Stimulated activated CD8-positive, alpha-beta memory T cell treated with anti-CD3 and anti-CD28 coated beads, Interleukin-15, amount 100 ng/mL, for 1 hour (primary cell): ENCODE measurements at places on chromosomes 16 and 17.

DNA sequence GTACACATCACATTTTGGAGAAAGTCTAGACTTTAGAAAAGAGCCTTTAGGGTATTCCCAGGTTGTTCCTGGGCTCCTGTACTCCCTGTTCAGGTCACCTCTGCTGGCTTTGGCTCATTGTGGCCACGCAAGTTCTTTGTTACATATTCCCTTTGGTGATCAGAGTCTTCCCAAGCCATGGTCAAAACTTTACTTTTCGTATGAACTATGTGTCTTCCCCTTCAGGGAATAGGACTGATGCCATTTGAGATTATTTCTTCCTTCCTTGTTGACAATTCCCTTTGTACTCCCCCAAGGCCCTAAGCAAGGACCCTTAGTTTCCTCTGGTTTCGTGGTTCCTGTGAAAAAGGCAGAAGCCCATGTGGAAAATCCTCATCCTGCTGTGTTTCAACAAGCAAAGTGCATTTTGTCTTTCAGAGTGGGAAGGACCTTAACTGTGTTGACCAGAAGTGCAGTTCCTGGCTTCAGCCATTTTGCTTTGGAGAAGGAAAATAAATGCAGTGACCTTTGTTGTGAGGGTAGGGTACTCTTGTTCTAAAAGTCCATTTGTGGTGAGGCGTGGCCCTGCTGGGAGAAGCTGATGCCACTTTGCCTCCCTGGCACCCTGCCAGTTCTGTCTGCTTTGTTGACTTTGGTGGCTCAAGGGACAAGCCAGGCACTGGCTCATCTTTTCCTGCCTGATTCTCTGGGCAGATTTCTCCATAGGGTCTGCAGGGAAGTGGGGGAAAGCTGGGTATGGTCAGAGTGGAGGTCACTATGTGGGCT is 55.1 kb downstream of the ZNRF1 start:
- no peak for DNase-seq

DNA sequence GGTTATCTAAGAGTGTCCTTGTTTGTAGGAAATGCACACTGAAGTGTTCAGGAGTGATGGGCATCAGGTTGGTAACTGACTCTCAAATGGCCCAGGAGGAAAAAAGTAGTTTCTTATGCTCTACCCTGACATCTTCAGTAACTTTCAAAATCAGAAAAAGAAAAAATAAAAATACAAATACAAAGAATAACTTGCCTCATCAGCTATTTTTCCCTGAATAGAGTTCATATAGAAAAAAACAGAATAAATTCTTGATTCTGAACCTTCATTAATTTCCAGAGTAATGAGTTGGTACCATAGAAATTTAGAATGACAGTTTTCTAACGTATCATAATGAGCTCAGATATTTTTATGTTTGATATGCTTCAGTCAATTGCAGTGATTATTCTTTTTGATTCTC is 27.2 kb upstream of the HYDIN start:
- DNase-seq = no peak

DNA sequence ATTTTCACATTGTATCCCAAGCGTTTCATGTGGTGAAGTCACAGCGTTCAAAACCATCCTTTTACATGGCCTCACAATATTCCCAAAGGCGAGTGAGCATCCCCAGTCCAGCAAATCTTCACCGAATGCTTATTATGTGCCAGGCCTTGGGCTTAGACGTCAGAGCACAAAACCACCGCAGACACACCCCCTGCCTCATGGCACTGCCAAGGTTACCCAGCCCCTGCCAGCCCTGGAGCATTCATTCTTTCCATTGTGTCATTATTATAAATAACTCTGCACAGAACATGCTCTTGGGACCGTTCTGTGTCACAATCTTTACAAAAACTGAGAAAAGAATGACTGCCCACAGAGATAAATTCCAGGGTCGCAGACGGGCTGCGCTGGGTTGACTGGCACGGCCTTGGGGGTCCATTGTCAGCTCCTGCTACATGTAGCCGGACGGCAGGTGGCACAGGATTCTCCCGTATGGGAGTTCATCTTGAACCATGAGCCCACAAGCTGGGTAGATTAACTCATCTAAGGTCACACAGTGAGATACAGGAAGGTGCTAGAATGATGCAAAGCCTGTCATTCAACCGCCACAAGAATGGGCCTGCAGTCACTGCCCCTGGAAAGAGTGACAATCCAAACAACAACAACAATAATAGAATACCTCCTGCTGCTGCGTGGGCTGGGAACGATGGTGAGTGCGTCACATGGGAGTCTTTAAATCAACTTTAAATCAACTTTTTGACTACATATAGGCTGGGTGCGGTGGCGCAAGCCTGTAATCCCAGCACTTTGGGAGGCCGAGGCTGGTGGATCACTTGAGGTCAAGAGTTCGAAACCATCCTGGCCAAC is 4.5 kb upstream of the NECAB2 start:
- DNase-seq = no peak

- no peak for DNase-seq
These were observed 79.6 kb upstream of the HS3ST2 start for GRCh38 chr16:22734368-22734767.

DNA sequence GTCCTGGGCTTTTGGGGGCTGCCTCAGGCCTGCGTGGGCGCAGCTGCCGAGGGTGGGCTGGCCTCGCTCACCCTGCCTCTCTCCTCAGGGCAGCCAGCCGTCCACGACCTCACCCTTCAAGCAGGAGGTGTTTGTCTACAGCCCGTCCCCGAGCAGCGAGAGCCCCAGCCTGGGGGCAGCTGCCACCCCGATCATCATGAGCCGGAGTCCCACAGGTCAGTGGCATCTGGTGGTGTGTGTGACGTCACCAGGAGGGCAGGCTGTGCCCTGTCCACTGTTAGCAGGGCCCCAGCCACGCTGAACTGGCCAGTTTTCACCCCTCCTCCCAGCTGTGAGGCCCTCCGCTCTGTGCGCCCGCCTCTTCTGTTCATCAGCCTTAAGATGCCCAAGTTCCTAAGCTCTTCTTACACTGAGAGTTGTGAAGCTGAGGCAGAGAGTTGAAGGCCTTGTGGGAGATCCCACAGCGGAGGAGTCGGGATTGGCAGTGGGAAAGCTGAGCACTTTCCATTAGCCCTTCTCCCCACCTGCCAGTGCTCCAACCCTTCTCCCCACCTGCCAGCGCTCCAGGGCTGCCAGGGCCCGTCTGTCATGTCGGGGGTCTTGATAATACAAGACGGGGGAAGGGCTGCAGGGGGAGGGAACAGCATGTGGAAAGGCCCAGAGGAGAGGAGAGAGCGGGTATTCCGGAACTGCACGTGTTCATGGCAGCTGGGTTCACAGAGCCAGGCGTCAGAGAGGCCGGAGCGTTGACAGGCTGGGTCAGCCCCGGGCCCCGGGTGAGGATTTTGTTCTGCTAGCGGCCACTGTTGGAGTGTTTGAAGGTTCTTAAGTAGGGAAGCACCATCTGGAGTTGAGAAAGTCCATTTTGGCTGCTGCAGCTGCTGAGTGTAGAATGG is 36.3 kb downstream of the OR1D5 start:
- DNase-seq = no peak
